ENCODE measurements at places on chromosomes 12 and 14. TPM values are rescaled to one million over a fixed set of nuclear protein-coding genes. Genes with fewer than 3 reads are reported as not detected.

Gene ARL1
- 90.9 TPM for polyA plus RNA-seq

Gene MIPOL1
- polyA plus RNA-seq: 8.6 TPM

Gene OR6C68
- not detected for polyA plus RNA-seq

Gene AJUBA
- 241 TPM for polyA plus RNA-seq

Gene MMP19
- polyA plus RNA-seq: 0.16 TPM

Gene TMCC3
- polyA plus RNA-seq: not detected

Gene OTUB2
- polyA plus RNA-seq: 3.0 TPM

Gene SLC25A21
- polyA plus RNA-seq: 1.9 TPM

Gene LALBA
- not detected for polyA plus RNA-seq

DNA sequence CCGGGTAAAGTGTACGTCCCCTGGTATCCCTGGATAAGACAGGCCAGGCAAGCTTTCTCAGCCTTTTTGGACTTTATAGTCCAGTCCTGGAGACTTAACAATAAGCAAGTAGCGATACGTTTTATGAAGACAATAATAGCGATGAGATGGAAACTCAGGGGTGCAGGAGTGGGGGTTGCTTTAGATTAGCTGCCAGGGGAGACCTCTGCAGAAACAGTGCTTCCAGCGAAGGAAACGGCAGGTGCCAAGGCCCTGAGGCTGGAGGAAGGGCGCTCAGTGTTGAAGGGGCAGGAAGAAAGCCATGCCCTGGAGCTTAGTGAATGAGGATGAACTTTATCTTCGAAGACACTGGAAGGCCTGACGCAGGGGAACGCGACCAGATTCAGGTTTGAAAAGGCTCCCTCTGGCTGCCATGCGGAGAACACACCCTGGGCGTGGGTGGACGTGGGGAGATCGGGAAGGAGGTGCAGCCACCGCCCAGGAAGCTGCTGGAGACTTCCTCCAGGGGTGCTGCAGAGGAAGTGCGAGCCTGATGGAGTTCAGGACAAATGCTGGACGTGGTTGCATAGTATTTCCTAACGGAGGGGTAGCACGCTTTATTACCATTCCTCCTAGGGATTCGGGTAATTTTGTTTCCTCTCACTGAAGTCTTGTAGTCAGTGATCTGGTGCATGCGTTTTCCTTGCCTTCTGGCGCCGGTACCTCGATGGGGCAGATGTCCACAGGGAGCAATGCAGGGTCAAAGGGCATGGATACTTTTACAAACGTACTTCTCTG is 26.1 kb upstream of the UBC start:
- peaks cover 52% of the 10 kb centered on the region for H3K4me1 ChIP-seq
- peak overlapping the region; percentile 59 for H3K4me3 ChIP-seq
- no peaks in the 10 kb centered on the region for H3K27me3 ChIP-seq
- peak overlapping the region; percentile 95 for H3K27ac ChIP-seq

GRCh38 chr14:64643709-64644108 is 60.5 kb upstream of the PLEKHG3 start:
- DNase-seq: no peak
- no peaks in the 10 kb centered on the region for H3K27me3 ChIP-seq
- H3K4me3 ChIP-seq: no peak overlapping the region
- H3K27ac ChIP-seq: no peak overlapping the region
- peaks cover 33% of the 10 kb centered on the region for H3K4me1 ChIP-seq
- H3K36me3 ChIP-seq: no peaks in the 10 kb centered on the region

DNA sequence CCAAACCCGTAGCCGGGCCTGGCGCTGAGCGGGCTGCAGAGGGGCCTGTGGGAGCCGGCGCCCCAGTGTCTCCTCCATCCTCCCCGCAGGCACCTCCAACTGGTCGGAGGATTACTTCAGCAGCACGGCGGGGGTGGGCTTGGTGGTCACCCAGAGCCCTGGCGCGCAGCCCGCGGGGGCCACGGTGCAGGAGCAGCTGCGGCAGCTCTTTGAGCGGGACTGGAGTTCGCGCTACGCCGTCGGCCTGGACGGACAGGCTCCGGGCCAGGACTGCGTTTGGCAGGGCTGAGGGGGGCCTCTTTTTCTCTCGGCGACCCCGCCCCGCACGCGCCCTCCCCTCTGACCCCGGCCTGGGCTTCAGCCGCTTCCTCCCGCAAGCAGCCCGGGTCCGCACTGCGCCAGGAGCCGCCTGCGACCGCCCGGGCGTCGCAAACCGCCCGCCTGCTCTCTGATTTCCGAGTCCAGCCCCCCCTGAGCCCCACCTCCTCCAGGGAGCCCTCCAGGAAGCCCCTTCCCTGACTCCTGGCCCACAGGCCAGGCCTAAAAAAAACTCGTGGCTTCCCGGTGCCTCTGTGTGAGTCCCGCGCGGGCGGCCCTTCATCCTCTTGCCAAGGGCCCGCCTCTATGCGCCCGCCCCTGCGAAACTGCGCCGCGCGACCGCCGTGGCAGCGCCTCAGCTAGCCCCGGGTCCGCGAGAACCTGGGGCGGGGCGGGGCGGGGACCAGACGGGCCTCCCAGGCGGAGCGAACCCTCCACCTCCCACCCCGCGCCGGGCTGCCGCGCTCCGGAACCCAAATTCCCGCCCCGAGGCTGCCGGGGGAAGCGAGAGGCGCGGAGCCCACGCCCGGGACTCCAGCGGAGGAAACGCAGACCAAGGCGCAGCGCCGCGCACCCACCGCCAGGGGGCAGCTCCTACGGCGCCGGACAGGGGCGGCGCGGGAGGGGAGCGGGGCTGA is 8.3 kb downstream of the PLD4 start:
- H3K36me3 ChIP-seq: no peaks in the 10 kb centered on the region
- no peak overlapping the region for H3K27ac ChIP-seq
- peaks cover 90% of the 10 kb centered on the region for H3K27me3 ChIP-seq
- H3K4me1 ChIP-seq: no peaks in the 10 kb centered on the region
- DNase-seq: peak; percentile 36

DNA sequence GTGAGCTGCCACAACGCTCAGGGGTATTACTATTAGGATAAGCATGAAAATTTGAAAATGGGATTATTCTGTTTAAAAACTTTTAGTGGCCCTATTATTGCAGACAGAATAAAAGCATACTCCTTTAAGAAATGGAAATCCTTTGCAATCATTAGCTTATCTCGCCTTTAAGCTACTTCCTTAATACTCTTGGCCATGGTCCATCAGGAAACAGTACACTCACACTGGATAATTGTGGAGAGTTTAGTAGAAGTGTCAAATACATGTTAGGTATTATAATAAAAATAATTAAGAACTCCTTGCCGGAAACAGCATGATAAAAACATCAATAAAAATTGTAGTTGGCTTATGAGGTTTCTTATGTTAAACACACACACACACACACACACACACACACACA is 100.4 kb upstream of the PPFIA2 start:
- no peaks in the 10 kb centered on the region for H3K4me1 ChIP-seq
- H3K4me3 ChIP-seq: no peak overlapping the region
- DNase-seq: no peak
- no peaks in the 10 kb centered on the region for H3K36me3 ChIP-seq

GRCh38 chr12:52382854-52383253 is 2.6 kb downstream of the KRT84 start:
- DNase-seq: no peak
- no peaks in the 10 kb centered on the region for H3K36me3 ChIP-seq
- peaks cover 16% of the 10 kb centered on the region for H3K27me3 ChIP-seq
- no peaks in the 10 kb centered on the region for H3K4me1 ChIP-seq

GRCh38 chr12:124440841-124441381 is 126.5 kb downstream of the NCOR2 start:
- H3K27ac ChIP-seq: no peak overlapping the region
- no peaks in the 10 kb centered on the region for H3K4me1 ChIP-seq
- no peaks in the 10 kb centered on the region for H3K27me3 ChIP-seq
- DNase-seq: no peak
- peaks cover 11% of the 10 kb centered on the region for H3K36me3 ChIP-seq

DNA sequence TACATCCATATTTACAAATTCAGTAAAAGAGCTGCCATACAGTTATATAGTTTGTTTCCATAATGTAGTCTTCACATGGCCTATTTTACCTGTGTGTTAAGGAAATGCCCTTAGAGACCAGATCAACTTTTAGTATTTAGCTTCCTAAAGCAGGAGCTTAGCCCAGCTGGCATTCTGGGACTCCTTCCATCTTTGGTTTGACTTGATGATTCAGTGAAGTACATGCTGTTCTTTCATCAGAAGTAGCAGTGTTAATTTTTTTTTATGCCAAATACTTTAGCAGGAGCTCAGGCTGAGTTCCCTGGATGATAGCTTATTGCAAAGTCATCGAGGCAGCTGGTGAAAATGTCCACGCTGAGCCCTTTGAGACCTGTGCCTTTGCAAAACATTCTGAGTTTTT is 101.0 kb downstream of the FOXG1 start:
- no peaks in the 10 kb centered on the region for H3K36me3 ChIP-seq
- no peak for DNase-seq
- H3K4me1 ChIP-seq: no peaks in the 10 kb centered on the region
- H3K27ac ChIP-seq: no peak overlapping the region
- H3K4me3 ChIP-seq: no peak overlapping the region
- H3K27me3 ChIP-seq: no peaks in the 10 kb centered on the region

- H3K27me3 ChIP-seq: no peaks in the 10 kb centered on the region
- peaks cover 33% of the 10 kb centered on the region for H3K4me1 ChIP-seq
- H3K27ac ChIP-seq: no peak overlapping the region
- DNase-seq: no peak
- no peak overlapping the region for H3K4me3 ChIP-seq
These were observed 10.1 kb downstream of the NUDT4 start for GRCh38 chr12:93387780-93388179.

- H3K4me1 ChIP-seq: peaks cover 80% of the 10 kb centered on the region
- DNase-seq: peak; percentile 69
- peak overlapping the region; percentile 71 for H3K27ac ChIP-seq
- no peaks in the 10 kb centered on the region for H3K27me3 ChIP-seq
These were observed 19.7 kb upstream of the IFT81 start for GRCh38 chr12:110104188-110105094.

- no peaks in the 10 kb centered on the region for H3K36me3 ChIP-seq
- no peak overlapping the region for H3K27ac ChIP-seq
- H3K27me3 ChIP-seq: no peaks in the 10 kb centered on the region
- H3K4me3 ChIP-seq: no peak overlapping the region
- no peaks in the 10 kb centered on the region for H3K4me1 ChIP-seq
These were observed 1338.6 kb downstream of the FSCB start for GRCh38 chr14:43168371-43168925.

DNA sequence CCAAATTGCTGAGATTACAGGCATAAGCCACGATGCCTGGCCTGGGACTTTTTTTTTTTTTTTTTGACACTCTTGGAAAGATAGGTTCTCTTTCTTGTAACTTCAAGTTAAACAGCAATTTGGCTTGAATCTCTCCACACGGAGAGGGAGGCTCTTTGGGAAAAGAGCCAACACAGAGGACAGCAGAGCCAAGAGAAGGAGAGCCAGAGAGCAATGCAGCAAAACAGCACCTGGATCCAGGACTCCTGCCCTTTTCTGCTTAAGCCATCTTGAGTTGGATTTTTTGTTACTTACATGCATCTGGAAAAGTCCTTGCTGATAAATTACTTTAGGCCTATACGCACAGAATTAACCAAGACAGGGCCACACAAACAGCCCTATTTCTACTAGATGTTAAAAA is 176.8 kb downstream of the APAF1 start:
- 0 out of 2 replicates have a peak, but pooled peaks cover 8% of the 10 kb centered on the region for H3K4me1 ChIP-seq
- no peaks in the 10 kb centered on the region for H3K36me3 ChIP-seq
- DNase-seq: no peak
- H3K4me3 ChIP-seq: no peak overlapping the region
- peaks cover 2% of the 10 kb centered on the region for H3K27me3 ChIP-seq

DNA sequence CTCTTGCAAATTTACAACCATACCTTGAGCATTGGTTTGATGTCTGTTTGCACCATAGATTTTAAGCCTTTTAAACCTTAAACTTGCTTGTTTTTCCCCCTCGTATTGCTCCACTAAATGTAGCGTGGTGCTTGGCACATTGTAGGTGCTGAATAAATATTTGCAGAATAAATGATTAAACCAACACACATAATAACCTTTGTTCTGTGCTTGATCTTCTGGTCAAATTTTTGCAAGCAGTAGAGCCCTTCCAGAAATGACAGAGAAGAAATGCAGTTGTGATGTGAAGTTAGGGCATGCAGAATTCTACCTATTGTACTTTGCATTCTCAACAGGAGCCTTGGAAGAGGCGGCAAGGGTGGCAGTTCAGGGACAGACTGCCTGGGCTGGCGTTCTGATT is 394.4 kb upstream of the TBX3 start:
- H3K27ac ChIP-seq: peak overlapping the region; percentile 5
- DNase-seq: peak; percentile 21
- no peak overlapping the region for H3K4me3 ChIP-seq
- H3K27me3 ChIP-seq: no peaks in the 10 kb centered on the region
- no peaks in the 10 kb centered on the region for H3K36me3 ChIP-seq
- H3K4me1 ChIP-seq: peaks cover 24% of the 10 kb centered on the region

DNA sequence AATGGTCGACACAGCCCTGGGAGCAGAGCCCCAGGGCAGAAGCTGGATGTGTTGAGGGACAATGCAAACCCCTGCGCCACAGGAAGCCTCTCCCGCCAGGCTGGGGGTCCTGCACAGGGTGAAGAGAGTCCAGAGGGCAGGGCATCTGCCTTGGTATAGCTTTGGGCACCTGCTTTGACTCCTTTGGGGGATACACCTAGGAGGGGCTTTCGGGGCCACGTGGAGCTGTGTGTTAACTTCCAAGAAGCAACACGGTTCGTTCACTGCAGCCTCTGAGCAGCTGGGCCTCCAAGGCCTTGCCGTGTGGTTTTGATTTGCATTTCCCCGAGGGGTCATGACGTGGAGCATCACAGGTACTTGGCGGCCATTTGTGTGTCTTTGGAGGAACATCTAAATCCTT is 5.8 kb upstream of the PUS1 start:
- no peaks in the 10 kb centered on the region for H3K27me3 ChIP-seq
- H3K4me1 ChIP-seq: peaks cover 5% of the 10 kb centered on the region
- H3K27ac ChIP-seq: no peak overlapping the region

- H3K4me3 ChIP-seq: no peak overlapping the region
- H3K27me3 ChIP-seq: no peaks in the 10 kb centered on the region
- no peaks in the 10 kb centered on the region for H3K36me3 ChIP-seq
- peak; percentile 70 for DNase-seq
- peaks cover 51% of the 10 kb centered on the region for H3K4me1 ChIP-seq
These were observed 3.4 kb downstream of the ARG2 start for GRCh38 chr14:67623114-67623513.

DNA sequence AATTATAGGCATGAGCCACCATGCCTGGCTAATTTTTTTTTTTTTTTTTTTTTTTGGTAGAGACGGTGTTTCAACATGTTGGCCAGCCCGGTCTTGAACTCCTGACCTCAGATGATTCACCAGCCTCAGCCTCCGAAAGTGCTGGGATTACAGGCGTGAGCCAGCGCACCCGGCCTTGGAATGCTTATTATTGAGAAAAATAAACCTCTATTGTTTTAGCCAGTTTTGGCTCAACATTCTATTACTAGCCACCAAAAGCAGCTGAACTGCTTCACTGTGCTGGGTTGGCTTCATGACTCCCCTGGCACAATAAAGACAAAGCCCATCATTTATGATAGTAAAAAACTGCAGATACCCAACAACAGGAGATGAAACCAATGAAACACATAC is 93.5 kb upstream of the CEP83 start:
- 0 out of 2 replicates have a peak, but pooled peaks cover 1% of the 10 kb centered on the region for H3K27me3 ChIP-seq
- H3K36me3 ChIP-seq: no peaks in the 10 kb centered on the region
- no peak overlapping the region for H3K27ac ChIP-seq
- DNase-seq: no peak
- no peak overlapping the region for H3K4me3 ChIP-seq

- no peak overlapping the region for H3K27ac ChIP-seq
- no peaks in the 10 kb centered on the region for H3K4me1 ChIP-seq
- no peak for DNase-seq
- no peak overlapping the region for H3K4me3 ChIP-seq
- H3K27me3 ChIP-seq: no peaks in the 10 kb centered on the region
- H3K36me3 ChIP-seq: no peaks in the 10 kb centered on the region
These were observed 155.5 kb upstream of the TMPO start for GRCh38 chr12:98359856-98360255.

All from HepG2 (cell line).